Muscle of leg (tissue), 16 donors: ENCODE measurements at places on chromosomes 12 and 14.
A peak's percentile ranks its signal among the peaks of the same experiment; 100 is the strongest.

- no peak for DNase-seq
These were observed 86.6 kb downstream of the FUT8 start for GRCh38 chr14:65499138-65499537.

GRCh38 chr12:57864442-57865083 lies 18.0 kb upstream of the CTDSP2 start:
- DNase-seq, result peak; percentile 67

DNA sequence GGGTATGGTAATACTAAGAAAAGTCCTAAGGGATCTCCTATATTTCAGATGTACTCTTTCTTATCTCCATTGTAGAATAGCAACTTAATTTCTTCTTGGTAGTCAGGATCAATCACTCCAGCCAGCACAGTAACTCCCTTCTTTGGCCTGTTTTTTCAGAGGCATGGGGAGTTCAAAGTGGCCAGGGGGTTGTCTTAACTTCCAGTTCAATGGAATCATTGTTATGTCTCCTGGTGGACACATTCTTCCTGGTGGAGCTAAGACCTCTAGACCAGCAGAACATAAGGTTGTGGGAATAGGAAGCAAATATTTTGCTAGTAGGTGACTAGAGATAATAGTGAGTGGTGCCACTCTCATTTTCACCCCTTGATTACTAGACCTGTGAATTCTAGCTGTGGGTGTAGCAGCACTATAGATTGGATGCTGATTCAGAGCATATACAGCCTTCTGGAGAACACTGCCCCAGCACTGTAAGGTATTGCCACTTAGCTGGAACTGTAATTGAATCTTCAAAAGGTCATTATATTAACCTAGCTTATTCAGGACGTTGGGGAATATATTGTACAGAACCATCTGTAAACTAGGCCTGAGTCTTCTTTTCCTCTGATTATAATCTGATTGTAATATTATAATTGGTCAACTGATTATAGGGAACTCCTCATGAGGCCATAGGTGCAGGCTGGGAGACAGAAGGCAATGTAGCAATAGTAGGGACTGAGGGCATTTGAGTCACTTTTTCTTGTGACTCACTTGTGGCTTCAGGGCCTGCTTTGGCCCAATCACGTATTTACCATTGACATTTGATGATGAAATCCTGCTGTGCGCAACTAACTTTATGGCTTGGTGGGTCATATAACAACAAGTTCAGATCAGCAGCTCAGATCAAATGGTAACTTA lies 60.2 kb upstream of the ATP2B1 start:
- no peak for DNase-seq

DNA sequence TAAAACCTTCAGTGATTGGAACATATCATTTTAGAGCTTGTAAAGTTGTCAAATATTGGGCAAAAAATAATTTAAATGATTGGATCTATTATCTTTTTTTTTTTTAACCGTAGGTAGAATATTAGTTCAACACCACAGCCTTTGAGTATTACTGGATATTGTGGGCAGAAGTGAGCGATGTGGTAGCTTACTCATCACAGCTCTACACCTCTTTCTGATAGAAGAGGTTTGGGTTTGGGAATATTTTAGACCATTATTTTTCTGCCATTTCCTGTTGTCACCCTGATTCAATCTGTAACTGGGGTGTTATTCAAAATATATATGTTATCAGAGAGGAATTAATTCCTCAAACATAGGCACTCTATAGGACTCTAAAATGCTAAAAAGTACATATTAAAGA lies 34.8 kb upstream of the SLC38A2 start:
- DNase-seq, result no peak

DNA sequence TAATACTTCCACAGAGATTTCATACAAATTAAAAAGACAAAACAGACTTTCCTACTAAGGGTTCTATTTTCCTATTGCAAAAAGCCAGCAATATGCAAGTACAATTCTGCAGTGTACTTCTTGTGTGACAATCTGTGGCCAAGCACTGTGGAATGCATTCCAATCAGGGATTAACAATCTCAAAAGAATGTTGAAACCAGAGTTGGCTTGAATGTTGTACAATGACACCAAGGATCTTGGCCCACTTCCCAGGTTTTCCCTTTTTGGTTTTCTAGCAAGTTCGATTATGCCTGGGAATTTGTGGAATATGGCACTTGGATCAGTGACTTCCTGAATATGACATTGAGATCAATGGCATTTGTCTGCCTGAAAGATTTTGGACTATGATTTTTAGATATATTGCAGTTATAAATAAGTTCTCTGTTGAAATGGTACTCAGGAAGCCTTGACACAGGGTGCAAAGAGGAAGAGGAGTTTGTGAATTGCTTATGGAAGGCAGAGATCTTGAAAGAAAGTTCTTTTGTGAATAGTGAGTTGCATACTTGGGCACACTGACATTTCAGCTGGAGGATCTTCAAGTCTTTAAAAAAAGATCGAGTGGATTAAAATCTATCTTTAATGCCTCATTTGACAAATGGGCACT lies 81.4 kb upstream of the FERMT2 start:
- peak; percentile 85 for DNase-seq

GRCh38 chr14:91005716-91006115 lies 54.7 kb downstream of the RPS6KA5 start:
- no peak for DNase-seq

- DNase-seq, result peak; percentile 85
These were observed 16.6 kb upstream of the MCRS1 start for GRCh38 chr12:49584591-49584990.

GRCh38 chr12:21521541-21521940 lies 4.6 kb upstream of the SPX start:
- no peak for DNase-seq

GRCh38 chr14:91899213-91899612 lies 31.9 kb upstream of the TC2N start:
- no peak for DNase-seq

- DNase-seq, result no peak
These were observed 174.6 kb upstream of the DDHD1 start for GRCh38 chr14:53327716-53328115.

DNA sequence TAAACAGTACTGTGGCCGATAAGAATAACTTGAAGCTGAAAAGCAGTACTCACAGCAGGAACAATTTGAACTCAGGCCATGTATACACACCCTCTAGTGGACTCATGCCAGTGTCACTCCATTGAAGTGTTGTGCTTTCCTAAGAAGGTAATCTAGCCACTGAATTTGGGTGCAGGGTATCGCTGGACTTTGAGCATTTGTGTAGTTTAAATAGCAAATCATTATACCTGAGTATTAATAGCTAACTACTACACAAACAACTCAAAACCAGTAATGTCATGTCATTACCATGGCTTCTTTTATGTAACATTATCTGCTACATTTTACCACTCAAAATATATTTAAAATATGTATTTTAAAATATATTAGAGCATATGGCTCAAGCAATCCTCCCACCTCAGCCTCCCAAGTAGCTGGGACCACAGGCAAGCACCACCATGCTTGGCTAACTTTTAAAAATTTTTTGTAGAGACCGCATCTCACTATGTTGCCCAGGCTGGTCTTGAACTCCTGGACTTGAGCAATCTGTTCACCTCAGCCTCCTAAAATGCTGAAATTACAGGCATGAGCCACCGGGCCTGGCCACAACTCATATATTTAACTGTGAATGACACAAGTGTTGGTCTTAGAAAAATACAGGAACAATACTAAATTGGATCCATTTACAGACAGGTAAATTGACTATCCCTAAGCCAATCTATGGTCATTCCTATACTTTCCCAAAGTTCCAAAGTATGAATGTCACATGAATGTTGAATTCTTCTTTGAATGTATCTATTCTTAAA lies 25.6 kb upstream of the ARID4A start:
- peak; percentile 20 for DNase-seq

DNA sequence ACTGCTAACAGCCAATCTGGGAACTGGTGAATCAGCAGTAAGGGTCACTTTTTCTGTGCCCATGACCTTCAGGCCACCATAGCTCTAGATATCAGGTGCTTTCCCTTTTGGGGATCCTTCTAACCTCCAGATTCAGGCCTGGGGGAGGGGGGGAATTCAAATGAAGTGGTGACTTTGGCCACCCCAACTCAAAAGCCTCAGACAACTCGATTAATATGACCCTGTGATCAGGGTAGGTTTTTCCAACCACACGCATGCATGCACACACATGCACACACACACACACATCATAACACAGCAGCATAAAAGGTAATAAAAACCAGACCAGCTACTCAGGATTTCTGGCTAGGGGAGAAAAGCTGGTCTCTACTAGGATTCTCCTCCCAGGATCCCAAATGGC lies 5.3 kb downstream of the TBX3 start:
- no peak for DNase-seq

DNA sequence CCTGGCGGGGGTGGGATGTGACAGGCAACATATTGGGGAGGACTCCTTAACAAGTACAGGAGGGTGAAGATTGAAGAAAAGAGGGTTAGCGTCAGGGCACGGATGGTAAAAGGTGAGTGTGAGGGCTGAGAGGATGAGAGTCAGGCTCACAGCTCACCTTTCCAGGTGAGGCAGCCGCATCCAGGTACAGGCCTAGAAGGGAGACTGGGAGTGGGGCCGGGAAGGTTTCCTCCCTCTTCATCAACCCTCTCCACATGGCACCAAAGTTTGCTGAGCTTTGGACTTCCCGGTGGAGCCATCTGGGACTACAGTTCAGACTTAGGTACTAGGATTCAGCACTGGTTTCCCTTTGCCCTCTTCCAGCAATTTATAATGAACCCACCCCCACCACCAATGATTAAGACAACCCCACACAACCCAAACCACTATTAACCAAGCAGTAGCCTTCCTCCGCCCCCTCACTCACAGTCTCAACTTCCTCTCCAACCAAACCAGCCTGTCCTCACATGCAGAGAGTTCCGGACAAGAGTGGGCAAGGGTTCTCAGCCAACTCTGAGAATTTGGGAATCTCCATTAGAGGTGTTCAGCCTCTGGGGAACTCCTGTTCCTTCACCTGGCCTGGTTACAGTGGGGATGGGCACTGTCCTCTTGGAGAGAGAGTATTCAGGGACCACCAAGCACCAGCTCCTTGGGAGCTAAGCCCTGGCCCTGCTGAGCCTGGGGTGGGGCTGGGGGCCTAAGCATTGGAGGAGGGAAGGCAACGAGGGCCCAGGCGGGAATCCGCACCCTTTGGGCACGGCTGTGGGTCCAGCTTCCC lies 2.4 kb upstream of the HOXC4 start:
- DNase-seq, result no peak

- no peak for DNase-seq
These were observed 52.0 kb upstream of the CHST11 start for GRCh38 chr12:104404781-104405180.

GRCh38 chr12:65510007-65510406 lies 231.5 kb downstream of the MSRB3 start:
- DNase-seq, result peak; percentile 36

- DNase-seq, result no peak
These were observed 254.0 kb upstream of the ATXN7L3B start for GRCh38 chr12:74283646-74284045.
